ENCODE measurements at places on chromosomes 12 and 14. TPM values are rescaled to one million over a fixed set of nuclear protein-coding genes. Genes with fewer than 3 reads are reported as not detected.

- DNase-seq: no peak
Observed at GRCh38 chr14:74848768-74849167, 27.2 kb downstream of the PROX2 start.

- DNase-seq: no peak
Observed at GRCh38 chr12:26086936-26087335, 37.9 kb downstream of the BHLHE41 start.

- no peak for DNase-seq
Observed at GRCh38 chr14:92207012-92207927, 85.5 kb downstream of the CPSF2 start.

The R3HDM2 gene
- total RNA-seq: 33.2 TPM

The RAD51AP1 gene
- 47.8 TPM for total RNA-seq
